Uterine smooth muscle cell (primary cell): ENCODE measurements at places on chromosomes 4 and X. TPM values are rescaled to one million over a fixed set of nuclear protein-coding genes. Genes with fewer than 3 reads are reported as not detected.

CXCL10 gene
- total RNA-seq = not detected in 2 replicates

GLRB gene
- total RNA-seq = 15.4 and 18.9 TPM in 2 replicates

KLB gene
- total RNA-seq = not detected in 2 replicates

CLDN22 gene
- total RNA-seq = not detected in 2 replicates

RAB39B gene
- total RNA-seq = 2.4 and 5.7 TPM in 2 replicates

UGT2B11 gene
- total RNA-seq = not detected in 2 replicates

ADH7 gene
- total RNA-seq = not detected in 2 replicates

OCIAD1 gene
- total RNA-seq = 82.9 and 89.7 TPM in 2 replicates

ARL9 gene
- total RNA-seq = under 0.01 and 0.44 TPM in 2 replicates

MMGT1 gene
- 9.1 and 9.3 TPM in 2 replicates for total RNA-seq

MAGEE1 gene
- 1.1 and 1.6 TPM in 2 replicates for total RNA-seq
